ENCODE measurements at places on chromosomes 12 and 14.

DNA sequence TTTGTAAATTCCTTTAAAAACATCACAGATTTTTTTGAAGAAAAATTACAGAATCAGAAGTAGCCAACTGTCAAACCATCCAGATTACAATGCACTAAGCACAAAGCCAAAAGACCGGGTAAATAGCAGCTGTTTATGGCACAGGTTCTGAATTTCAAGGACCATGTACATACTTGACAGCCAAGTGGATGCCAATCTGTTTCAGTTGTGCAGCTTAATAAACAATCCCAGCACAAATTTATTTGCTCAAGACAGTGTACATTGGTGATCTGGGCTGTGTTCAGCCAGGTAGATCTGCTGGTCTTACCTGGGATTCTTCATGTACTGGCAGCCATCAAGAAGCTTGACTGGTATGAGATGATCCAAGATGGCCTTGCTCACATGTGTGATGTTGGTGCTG is 229.8 kb upstream of the FLRT2 start:
- no peak for DNase-seq

GRCh38 chr12:123054371-123054770 is 73.9 kb downstream of the ARL6IP4 start:
- DNase-seq = no peak

DNA sequence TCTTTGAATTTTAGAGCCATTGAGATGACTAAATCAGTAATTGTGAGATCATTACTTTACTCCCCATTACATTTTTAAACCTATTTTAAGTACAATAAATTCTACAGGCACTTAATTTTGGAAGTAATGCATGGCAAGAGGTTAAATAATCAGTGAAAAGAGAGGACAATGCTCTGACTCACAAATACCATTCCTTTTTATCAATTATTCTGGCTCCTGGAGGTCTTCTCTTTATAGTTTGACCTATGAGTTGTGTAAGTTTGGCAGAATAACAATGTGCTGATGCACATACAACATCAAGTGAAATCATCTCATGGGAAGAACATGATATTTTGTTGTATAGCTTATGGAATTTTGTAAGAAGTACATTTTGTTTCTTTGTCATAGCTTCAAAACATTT is 166.7 kb downstream of the TMTC3 start:
- no peak for DNase-seq

- DNase-seq = no peak
Observed at GRCh38 chr12:119136811-119137410, 41.8 kb upstream of the HSPB8 start.

DNA sequence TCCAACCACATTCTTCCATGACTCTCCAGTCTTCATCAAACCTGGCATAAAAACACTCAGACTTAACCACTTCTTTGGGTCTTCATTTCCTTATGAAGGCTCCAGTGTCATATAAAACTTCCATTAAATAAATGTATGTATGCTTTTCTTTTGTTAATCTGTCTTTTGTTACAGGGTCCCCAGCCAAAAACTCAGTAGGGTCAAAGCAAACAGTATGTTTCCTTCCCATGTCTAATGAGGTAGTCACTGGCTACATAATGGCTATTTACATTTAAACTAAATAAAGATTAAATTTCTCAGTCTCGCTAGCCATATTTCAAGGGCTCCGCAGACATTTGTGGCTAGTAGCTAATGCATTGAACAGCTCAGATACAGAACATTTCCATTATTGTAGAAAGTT is 40.1 kb upstream of the STAB2 start:
- DNase-seq = no peak

- no peak for DNase-seq
Observed at GRCh38 chr12:107405436-107405835, 280.2 kb upstream of the PWP1 start.

- DNase-seq = no peak
Observed at GRCh38 chr12:110339184-110339952, 58.3 kb downstream of the ATP2A2 start.

- DNase-seq = no peak
Observed at GRCh38 chr14:54480830-54481562, 7.8 kb downstream of the GMFB start.

DNA sequence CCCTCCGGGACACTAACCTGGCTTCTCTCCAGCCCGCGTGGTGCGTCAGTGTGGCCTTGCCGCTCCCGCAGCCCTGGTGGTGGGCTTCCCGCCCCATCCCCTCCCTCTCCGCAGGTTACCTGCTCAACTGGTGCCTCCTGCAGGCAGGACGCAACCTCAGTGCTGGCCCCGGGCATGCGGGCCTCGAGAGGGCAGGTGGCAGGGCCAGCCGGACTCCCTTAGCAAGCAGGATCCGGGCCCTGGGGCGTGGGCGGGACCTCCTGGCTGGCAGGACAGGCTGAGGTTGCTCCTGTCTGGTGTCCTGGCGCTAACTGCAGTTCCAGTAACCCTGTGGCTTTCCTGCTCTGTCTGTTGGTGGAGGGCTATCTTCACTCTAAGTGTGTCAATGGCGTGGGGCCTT is 8.6 kb upstream of the ADSS1 start:
- DNase-seq = no peak

DNA sequence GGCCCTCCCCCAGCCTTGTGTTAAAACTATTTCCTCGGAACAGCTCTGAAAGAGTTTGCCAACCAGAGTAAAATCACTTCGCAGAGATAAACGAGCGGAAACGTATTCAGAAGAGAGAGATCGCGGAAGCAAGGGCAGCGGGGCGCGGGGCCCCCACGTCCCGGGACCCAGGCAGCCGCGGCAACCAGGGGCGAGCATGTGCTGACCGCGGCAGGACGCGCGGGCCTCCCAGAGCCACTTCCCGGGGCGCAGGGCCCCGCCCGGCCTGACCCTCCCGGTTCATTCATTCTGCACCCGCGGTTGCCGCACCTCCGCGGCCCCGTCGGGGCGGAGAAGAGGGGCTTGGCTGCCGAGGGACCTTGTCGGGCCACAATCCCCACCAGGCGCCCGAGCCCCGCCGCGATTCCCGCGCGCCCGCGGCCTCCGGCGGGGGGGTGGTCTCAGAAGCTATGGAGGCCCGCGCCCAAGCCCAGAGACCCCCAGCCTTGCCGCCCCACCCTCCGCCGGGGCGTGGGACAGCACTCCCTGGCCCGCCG is 598 bp downstream of the UBE2N start:
- no peak for DNase-seq

- no peak for DNase-seq
Observed at GRCh38 chr12:121170611-121171260, 38.1 kb downstream of the P2RX7 start.

DNA sequence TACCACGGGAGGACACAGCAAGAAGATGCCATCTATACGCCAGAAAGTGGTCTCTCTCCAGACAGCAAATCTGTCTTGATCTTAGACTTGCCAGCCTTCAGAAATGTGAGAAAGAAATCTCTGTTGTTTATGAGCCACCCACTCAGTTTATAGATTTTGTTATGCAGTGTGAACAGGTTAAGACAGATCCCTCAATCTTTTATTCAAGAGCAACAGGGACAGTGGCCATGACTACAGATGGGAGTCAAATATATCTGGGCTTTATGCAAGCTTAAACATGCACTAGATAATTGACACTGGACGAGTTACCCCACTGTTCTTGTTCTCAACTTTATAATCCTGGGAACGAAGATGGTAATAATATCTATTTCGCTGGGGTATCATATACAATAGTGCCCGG is 288.7 kb downstream of the RPAP3 start:
- DNase-seq = no peak

GRCh38 chr12:113710216-113710615 is 238.5 kb upstream of the LHX5 start:
- no peak for DNase-seq

GRCh38 chr12:46221255-46222128 is 47.4 kb downstream of the SLC38A1 start:
- DNase-seq = no peak

GRCh38 chr12:60419986-60420385 is 824.2 kb downstream of the SLC16A7 start:
- DNase-seq = no peak

GRCh38 chr12:100544165-100544564 is 29.3 kb upstream of the GAS2L3 start:
- no peak for DNase-seq

- DNase-seq = no peak
Observed at GRCh38 chr12:24743941-24744793, 204.7 kb downstream of the BCAT1 start.

GRCh38 chr12:96228566-96229248 is 34.5 kb downstream of the ELK3 start:
- no peak for DNase-seq

DNA sequence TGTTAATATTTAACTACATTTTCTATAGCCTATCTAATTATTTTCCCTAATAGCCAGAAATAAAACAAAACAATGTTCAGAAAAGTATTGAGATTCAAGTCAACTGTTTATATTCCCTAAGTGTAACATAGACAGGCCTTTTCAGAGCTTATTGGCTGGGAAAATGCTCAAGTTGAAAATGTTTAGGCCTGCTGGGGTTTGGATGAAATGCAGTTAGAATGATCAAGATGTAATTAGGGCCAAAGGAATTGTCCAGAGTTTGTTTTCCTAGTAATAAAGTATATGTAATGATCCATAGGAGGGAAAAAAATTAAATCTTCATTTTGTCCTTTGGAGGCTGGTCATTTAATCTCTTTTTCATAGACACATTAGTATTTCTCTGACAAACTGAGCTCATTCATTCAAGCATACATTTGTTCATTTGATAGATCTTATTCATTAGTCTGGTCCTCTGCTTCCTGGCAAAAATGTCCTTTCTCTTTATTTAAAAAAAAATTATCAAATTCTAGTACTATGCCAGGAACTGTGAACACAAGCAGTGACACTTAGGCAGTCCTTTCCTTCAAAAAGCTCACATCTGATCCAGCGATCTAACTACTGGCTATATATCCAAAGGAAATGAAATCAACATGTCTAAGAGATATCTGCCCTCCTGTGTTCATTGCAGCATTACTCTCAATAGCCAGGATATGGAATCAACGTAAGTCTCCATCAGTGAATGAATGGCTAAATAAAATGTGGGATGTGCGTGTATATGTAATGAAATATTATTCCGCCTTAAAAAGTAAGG is 40.1 kb upstream of the NEDD1 start:
- no peak for DNase-seq

DNA sequence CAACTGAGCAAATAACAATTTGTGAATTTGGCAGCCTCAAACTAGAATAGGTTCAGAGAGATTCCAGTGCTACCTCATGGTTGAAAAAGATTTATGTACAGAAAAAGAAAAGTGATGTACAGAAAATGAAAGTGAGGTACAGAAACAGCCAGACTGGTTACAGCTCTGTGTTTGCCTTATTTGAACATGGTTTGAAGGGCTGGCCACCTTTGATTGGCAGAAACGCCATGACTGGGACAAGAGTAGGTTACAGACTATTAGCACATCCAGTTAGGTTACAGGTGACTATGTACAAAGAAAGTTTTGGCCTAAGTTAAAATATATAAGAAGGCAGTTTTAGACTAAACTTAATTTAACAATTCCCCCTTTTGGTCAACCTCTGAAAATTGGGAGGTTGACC is 309.4 kb downstream of the BTG1 start:
- DNase-seq = no peak

GRCh38 chr12:96194971-96195844 is 1.0 kb downstream of the ELK3 start:
- DNase-seq = peak; percentile 64

DNA sequence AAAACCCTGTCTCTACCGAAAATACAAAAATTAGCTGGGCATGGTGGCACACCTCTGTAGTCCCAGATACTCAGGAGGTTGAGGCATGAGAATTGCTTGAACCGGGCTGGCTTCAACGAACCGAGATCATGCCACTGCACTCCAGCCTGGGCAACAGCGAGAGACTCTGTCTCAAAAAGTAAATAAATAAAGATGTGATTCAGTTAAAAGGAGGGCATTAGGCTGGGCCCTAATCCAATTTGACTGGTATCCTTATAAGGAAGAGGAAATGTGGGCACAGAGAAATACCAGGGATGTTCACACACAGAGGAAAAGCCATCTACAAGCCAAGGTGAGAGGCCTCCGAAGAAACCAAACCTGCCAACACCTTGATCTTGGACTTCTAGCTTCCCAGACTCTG is 10.1 kb upstream of the DCAF4 start:
- DNase-seq = no peak

DNA sequence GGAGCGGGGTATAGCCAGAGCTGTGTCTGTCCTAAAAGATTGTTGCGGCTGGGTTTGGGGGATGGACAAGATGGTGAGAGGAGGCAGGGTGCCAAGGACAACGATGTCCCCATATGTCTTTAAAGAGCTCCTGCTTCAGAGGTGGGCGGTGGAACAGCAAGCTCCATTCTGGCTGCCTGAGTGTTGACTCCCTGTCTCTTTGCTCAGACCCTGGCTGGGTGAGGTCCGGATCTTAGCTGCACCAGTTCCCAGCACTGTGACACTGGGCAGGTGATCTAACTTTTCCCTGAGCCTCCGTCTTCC is 8.3 kb upstream of the WSCD2 start:
- DNase-seq = no peak

- no peak for DNase-seq
Observed at GRCh38 chr14:61437381-61437780, 116.0 kb downstream of the PRKCH start.

GRCh38 chr12:18798535-18799361 is 60.8 kb downstream of the CAPZA3 start:
- no peak for DNase-seq

GRCh38 chr12:66252771-66253170 is 49.5 kb upstream of the HELB start:
- no peak for DNase-seq

DNA sequence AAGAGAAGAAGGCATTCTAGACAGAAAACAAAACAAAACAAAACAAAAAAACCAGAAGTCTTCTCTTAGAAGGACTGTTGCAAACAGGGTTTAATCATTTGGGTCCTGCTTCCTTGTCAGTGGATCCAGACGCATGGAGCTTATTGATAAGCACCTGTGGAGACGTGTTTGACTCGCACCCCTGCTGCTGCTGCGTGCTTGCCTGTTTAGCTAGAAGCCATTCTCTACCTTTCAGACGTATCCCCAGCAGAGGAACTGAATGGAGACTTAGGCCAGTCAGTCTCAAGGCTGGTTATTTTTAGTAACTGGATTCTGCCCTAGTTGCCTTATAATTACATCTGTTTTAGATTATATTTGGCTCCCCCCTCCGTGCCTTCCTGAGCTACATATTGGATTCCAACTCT is 186.1 kb upstream of the EEA1 start:
- DNase-seq = no peak

GRCh38 chr12:93174048-93174447 is 203.7 kb upstream of the NUDT4 start:
- no peak for DNase-seq

DNA sequence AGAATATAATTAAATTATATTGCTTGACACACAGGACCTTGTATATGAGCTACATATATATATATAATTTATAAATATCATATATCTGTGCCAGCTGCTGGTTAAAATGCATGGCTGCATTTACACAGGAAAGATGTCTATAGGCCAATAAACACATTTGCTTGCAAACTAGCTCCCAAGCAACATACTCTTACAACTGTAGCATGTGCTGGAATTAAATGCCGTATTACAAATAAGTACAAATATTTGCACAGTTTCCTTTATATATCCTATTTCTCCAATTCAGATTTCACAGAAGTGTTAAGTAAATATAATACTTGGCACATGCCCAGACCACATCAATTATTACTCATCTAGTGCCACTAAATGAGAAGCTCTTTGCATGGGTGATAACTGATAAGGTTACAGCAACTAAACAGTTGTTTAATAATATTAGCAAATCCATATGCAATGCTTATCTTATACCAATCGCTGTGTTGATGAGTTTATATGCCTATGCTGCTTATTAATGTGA is 66.7 kb upstream of the E2F7 start:
- DNase-seq = no peak

GRCh38 chr12:77226368-77226767 is 161.0 kb upstream of the E2F7 start:
- no peak for DNase-seq

Data from HuH-7 (cell line).